K562 (cell line): ENCODE measurements at places on chromosomes 12 and 14. TPM values are rescaled to one million over a fixed set of nuclear protein-coding genes. Genes with fewer than 3 reads are reported as not detected.
A peak's percentile ranks its signal among the peaks of the same experiment; 100 is the strongest.

ADCY4 gene
- total RNA-seq, result 0.07 and 0.31 TPM in 2 replicates

GRCh38 chr12:93347054-93347785 lies 30.5 kb upstream of the NUDT4 start:
- DNase-seq, result no peak

DNA sequence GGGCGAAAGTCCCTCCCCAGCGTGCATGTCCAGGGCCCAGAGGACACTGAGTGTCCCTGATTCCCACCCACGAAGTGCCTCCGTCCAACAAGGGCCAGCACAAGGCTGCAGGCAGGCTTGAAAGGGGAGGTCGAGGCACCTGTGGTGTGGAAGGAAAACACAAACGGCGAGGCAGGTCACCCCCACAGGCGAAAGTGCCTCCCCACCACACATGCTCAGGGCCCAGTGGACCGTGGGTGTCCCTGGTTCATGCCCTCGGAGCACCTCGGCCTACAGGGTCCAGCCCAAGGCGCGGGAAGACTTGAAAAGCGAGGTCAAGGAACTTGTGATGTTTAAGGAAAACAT lies 370.4 kb downstream of the ALG10 start:
- no peak for DNase-seq

- DNase-seq, result no peak
Measured at GRCh38 chr12:85894653-85895052, 20.6 kb downstream of the NTS start.

POTEM gene
- total RNA-seq, result not detected in 2 replicates

- DNase-seq, result no peak
Measured at GRCh38 chr12:94740601-94741362, 90.4 kb upstream of the TMCC3 start.

CFAP54 gene
- total RNA-seq, result 0.09 and 0.11 TPM in 2 replicates

DNA sequence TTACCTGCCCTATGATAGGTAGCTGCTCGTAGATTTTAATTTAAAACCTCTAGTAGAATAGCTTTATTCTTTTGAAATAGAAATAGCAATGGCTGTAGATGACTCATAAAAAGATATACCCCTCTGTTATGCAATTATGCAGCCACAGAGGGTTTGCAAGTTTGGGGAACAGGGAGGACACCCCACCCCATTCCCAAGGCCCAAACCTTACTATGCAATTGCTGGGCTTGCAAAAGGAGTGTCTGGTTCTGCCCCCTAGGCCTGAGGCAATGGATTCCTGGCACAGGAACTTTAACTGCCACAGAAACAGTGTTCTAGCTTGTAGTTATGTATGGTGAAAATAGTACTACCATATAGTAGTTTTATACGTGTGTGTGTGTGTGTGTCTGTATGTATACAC lies 403.3 kb downstream of the ADAMTS20 start:
- no peak for DNase-seq

- no peak for DNase-seq
Measured at GRCh38 chr14:98950353-98950895, 321.6 kb downstream of the BCL11B start.

GRCh38 chr12:93322784-93323183 lies 54.9 kb upstream of the NUDT4 start:
- no peak for DNase-seq

DNA sequence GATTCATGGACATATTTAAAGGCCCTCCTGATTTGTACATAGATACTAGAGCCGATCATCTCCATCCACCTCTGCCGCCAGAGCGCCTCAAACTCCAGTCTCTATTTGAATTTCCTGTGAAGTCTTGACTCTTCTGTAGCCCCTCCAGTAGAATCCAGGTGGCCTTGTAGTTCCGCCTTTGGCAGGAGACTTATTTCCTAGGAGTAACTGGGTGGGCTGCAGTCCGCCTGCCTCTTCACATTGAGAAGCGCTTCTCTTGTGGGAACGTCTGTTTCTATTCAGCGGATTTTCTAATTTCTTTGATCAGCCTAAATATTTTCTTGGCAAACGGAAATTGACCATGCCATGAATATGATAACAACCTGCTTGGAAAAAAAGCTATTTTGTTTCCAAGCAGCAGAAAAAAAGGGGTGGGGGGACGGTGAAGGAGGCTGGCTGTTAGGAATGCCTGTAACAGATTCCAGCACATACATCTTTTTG lies 9.0 kb upstream of the SIX1 start:
- no peak for DNase-seq

GRCh38 chr12:120818416-120818815 lies 85.7 kb downstream of the SPPL3 start:
- DNase-seq, result no peak

DNA sequence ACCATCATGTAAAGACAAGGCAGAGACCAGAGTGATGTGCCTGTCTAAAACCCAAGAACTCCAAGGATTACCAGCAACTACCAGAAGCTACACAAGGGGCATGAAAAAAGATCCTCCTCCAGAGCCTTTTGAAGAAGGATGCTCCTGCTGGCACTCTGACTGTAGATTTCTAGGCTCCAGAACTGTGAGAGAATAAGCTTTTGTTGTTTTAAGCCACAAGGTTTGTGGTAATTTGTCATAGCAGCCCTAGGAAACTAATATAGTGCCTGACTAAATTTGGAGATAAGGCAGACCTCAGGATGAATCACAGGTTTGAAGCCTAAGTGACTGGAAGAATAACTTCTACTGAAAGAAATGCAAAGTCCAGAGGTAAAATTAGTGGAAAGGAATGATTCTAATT lies 132.9 kb downstream of the CEP83 start:
- DNase-seq, result no peak

DNA sequence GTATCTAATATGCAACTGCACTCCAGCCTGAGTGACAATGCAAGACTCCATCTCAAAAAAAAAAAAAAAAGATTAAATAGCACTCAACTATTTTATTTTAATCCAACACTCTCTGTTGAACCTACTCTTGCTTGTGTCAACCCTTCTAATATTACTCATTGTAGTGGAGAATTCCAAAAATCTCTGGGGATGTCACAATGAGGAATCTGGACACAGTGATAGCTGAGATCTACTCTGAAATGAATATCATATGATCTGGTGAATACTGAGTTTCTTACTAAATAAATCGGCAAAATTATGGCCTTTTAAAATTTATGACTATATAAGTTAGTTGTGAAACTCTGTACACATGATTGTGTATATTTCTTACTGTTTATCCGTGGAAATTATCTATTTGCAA lies 418.2 kb downstream of the BCAT1 start:
- DNase-seq, result no peak

GLT8D2 gene
- not detected in 2 replicates for total RNA-seq

- peak; percentile 11 for DNase-seq
Measured at GRCh38 chr12:16385782-16386646, 38.6 kb downstream of the MGST1 start.

GRCh38 chr14:101495827-101496775 lies 65.2 kb upstream of the DIO3 start:
- DNase-seq, result no peak

RPL36AL gene
- 139 and 146 TPM in 2 replicates for total RNA-seq

GRCh38 chr14:101114726-101115515 lies 211.4 kb upstream of the RTL1 start:
- DNase-seq, result no peak
